NCI-H2029 (cell line): ENCODE measurements at places on chromosomes 1 and 21.

GRCh38 chr21:14903172-14903865 lies 161.5 kb downstream of the NRIP1 start:
- no peak for DNase-seq

DNA sequence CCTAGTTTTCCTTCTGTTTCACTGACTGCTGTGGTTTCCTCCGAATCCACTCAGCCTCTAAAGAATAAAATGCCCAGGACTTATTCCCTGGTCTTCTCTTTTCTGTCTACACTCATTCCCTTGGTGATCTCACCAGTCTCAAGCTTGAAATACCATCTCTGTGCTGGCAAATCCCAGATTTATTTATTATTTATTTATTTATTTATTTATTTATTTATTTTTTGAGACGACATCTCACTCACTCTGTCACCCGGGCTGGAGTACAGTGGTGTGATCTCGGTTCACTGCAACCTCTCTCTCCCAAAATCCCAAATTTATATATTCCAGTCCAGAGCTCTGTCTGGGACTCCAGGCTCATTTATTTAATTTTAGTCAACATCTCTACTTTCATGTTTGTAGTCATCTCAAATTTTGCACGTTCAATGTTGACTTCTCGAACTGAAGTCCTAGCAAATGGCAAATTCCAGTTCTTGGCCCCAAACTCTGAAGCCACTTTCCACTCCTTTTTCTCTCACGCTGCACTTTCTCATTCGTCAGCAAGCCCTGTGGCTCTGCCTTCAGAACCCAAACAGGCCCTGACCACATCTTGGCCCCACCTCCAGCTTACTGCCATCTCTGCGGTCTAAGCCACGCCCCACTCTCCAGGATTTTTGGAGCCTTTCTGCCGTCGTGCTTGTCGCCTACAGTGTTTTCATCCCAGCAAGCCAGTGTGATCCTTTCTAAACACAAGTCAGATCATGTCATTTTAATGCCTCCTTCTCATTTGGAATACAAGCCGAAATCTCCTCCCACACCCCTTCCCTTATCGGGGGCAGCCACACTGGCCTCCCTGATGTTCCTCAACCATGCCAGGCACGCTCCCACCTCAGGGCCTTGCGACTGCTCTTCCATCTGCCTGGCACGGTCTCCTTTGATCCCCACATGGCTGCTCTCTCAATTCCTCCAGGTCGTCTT lies 14.2 kb upstream of the TENT5B start:
- peak; percentile 80 for DNase-seq

DNA sequence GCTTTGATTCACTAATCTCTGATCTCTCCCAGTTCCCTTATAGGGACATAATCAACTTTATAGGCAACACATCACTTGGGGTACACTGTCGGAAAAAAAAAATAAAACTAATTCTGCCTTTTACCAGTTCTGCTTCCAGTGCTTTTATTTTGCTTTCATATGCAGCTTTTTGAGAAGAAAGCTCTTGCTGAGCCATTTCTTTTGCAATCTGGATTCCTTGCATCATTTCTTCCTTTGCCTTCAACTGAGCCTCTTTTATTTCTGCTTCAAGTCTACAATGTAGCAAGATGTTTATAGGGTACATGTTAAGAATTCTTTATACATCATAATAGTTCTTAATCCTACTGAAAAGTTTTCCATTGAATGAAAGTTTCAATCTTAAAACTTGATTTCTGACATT lies 30.6 kb downstream of the KIF14 start:
- DNase-seq = no peak

- DNase-seq = no peak
Measured at GRCh38 chr1:62539028-62539447, 58.3 kb upstream of the ANGPTL3 start.
